ENCODE measurements at places on chromosomes 5 and 9.

DNA sequence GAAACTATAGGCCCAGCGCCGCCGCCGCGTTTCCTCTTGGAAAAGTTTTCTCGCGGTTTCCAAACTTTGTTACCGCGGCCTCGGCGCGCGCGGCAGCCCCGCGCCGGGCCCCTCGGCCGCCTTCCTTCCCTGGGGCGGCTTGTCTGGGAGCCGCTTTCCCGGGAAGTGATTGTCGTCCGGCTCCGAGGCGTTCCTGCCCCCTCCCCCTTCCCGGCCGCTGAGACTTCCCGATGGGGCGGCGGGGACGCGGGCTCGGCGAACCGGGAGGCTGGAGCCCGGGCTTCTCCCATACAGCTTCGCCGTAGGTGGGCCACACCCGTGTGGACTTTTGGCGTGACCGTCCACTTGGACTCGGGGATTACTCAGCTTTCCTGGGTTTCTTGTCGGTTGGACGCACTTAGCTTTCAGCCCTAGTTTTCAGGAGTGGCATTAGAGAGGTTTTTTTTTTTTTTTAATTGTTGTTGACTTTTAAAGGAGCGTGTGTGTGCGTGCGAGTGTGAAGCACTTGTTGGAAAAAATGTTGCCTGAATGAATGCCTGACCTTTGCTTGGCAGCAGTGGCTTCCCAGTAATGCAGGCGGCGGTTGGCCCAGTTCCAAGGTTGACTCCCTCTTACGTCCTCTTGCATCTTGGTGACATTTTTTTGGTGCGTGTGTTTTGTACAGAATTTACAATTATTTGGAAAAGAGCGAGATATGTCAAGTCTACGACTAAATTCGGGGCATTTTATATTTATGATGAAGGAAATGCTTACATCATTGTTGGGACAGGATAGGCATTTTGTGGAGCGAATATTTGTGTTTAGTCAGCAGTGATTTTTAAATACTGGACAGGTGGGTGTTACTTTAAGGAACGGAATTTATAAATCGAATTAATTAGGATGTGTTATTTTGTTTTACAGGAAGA, 821 bp downstream of the CTNNA1 start:
- DNase-seq: peak; percentile 59

- DNase-seq: no peak
Observed at GRCh38 chr5:62208218-62208852, 97.7 kb upstream of the KIF2A start.

- DNase-seq: no peak
Observed at GRCh38 chr9:136234597-136234996, 11.0 kb downstream of the QSOX2 start.

GRCh38 chr5:6193310-6193709, 185.0 kb downstream of the MED10 start:
- no peak for DNase-seq

DNA sequence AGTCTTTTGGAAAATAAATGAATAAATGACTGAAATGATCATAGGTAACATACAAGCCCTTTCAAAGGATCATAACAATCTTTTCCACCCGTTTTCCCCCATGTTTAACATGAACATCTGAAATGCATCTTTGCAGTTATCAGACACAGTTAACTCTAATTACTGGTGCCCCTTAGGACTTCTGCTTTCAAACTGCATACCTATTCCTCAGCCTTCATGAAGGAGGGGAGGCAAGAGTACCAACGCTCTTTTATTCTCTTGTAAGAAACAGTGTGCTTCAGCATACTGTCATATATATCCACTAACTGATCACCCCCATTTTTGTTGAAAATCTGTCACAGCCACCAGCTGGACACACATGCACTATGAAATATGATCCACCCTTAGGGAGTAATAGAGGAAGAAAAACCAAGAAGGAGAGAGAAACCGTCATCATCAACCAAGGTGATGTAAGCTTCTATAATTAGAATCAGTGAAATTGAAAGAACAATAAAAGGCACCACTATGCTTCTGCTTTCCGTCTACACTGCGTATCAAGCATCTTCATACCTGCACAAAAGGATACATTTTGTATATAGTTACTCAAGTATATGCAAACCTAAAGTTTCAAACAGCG, 98.7 kb downstream of the RAPGEF6 start:
- no peak for DNase-seq

DNA sequence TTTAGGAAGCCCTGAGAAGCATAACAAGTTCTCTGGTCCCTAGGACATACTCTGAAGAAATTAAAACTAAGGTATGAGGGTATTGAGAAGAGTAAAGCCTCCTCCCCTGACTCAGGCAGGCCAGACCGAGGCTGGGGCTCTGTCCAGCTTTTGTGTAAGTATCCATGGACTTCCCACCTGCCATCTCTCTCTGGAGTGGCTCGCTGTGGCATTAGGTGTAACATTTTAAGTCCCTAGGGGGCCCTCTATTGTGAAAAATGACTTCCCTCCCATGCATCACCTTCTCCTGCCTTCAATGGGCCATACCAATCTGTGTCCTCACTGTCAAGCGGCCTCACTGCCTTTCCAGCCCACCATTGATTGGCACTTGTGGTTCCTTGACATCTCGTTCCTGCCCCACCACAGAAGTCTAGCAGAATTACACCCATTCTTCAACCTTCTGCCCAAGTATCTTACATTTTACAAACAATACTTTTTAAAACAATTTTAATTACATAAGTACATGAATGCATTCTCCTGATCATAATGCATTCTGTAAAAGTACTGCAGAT, 205.5 kb downstream of the SLIT3 start:
- DNase-seq: peak; percentile 16

GRCh38 chr9:68974431-68974830, 39.5 kb downstream of the PRKACG start:
- no peak for DNase-seq

GRCh38 chr9:99870126-99870525, 36.3 kb upstream of the STX17 start:
- DNase-seq: no peak

DNA sequence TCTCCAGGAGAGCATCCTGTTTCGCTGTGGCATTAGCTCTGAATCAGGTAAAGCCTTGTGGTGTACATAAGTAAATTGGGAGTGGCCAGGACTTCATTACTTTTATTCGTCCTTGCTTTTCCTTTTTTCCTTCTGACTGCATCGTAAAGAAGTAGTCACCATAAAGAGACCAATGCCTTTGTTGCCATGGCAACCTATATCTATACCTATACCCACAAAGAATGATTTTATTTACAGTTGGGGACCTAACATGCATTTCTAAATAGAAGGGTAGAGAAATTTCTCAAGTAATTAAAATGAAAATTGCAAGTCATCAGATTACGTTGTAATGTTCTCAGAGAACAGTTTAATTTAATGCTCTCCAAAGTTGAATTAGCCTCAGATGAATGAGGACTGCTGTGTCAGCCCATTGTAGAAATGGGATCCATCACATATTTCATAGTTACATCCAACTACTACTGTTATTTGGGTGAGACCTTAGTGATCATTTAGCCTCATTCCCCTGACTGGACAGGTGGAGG, 18.6 kb downstream of the PTCD2 start:
- DNase-seq: no peak

- no peak for DNase-seq
Observed at GRCh38 chr5:21219251-21219650, 1231.3 kb upstream of the CDH18 start.

DNA sequence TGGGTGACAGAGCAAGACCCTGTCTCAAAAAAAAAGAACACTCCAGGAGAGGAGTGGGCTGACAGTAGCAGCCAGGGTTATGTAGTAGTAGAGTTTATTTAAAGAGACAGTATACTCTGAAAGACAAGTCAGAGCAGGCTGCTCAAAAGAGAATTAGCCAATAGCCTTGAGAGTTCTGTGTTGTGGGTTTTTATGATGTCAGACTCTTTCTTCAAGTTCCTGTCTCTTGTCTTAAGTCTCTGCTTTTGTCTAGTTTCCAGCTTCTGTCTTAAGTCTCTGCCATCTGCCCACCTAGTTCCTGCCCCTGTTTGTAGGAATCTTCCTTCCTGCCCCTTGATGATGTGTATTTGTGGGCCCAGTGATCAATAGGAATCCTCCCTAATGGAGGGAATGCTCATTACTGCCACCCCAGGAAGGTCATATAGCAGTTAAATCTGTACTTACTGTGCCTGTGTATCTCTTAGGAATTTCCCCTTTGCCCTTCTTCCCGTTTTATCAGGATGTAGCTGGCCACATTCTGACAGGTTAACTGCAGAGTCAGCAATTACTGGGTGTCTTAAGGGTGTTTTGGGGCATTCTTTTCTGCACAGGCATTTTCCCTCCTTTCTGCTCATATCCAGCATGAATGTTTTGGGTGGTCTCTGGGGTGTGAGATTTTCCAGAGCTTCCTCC, 580.5 kb upstream of the SGCD start:
- peak; percentile 31 for DNase-seq

GRCh38 chr5:177968661-177969211, 27.3 kb downstream of the PROP1 start:
- no peak for DNase-seq

GRCh38 chr9:92954049-92954861, 6.9 kb downstream of the FGD3 start:
- no peak for DNase-seq

DNA sequence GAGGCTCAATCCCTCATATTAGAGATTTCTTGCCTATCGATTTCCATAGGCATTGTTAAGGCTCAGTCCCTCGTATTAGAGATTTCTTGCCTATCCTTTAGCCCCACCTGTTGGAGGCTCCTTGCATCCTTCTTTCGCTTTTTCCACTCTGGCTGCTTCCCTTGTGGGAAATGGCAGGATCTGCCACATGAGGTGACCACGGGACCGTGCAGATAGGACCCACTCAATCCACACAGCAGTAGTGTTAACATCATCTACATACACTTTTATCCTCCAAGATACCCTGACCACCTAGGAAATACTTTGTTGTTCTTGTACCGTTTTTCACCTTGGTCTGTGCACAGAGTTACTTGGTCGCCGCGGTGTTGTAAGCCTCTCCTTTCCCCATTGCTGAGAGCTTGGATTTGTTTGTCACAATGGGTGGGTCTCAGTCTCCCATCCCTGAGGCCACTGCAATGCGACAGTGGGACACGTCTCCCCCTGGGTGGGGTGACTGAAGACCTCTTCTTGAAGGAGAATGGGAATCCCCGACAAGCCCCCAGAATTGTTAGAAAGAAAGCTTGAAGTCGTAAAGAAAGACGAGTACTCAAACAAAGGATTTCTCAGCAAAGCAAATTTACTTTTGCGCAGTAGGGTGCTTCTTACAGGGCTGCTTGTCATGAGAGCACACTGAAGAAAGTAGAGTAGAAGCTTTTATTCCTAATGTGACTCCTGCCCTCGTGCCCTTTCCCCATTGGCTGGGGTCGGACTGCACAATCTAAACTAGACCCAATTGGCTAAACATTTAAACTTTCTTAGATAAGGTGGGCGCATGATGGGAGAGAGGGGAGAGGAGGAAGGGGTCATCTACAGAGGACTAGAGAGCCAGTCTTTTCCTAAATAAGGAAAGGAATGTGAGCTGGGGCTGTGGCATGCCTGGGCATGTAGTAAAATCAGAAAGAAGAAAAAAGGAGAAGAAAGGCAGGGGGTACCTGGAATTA, 19.8 kb downstream of the IFT74 start:
- DNase-seq: peak; percentile 54

DNA sequence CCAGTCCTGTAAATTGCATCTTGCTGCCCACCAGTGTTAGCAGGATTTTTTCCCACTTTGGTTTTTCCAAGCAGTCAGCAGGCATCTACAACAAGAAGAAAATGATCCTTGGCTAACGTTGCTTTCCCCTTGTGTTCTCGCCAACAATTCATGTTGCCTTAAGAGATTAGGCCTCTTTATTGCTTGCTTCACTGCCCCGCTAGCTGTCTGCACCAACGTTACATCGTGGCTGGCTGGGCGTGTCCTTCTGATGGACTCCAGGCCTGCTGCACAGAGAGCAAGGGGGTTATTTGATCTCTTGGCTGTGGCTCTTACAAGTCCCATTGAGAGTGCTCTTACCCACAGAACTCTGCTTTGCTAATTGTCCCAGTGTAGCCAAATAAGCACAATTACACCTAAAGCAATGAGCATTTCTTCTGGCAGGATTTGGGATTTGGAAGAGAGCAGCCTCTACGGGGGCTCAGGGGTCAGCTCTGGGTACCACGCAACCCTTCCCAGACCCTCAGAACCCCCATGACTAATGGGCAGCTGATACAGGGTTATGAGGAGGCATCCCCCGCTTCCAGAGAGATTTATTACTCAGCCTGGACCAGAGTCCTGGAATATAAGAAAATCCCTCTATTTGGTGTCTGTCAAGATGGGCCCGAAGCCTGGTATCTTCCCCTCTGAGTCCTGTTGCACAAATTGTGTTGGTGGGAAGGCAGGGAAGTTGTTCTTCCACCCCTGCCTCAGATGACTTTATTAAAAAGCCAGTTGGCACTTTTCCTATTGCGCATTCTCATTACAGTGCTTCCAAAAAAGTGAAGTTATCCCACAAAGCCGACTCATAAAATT, 17.6 kb downstream of the DCANP1 start:
- peak; percentile 21 for DNase-seq

DNA sequence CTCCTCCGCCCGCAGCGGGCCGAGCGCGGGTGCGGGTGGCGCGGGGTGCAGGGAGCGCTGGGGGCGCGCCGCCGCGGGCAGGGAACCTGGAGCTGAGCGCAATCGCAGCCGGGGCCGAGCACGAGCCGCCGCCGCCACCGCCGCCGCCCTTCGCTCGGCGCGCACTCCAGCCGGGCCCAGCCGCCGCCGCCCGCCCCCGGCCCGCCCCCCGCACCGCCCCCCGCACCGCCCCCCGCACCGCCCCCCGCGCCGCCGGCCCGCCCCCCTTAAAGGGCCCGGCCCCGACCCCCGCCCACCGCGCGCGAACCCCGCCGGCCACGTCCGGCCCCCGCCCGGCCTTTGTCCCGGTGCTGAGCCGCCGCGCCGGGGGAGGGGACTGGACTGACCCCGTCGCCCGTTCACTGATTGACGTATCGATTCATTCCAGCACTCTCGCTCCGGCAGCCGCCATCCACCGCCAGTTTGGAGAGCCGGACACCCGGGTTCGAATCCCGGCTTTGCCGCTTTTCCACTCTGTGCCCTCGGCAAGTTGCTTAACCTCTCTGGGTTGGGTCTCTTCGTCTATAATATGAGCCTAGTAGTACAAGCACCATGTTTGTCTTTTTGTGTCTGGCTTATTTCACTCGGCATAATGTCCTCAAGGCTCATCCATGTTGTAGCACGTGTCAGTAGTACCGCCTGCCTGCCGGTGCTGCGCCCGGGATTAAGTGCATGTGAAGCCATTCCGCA, at the start of gene SH3PXD2B:
SH3PXD2B (minus strand) TSS at position 168 of the 729 bp plus-strand sequence. CDS start 173 bp downstream, outside the sequence.
- DNase-seq: peak; percentile 49

- no peak for DNase-seq
Observed at GRCh38 chr5:54425258-54425657, 30.2 kb upstream of the HSPB3 start.

GRCh38 chr9:3879315-3879714, 353.5 kb upstream of the RFX3 start:
- DNase-seq: peak; percentile 85

- DNase-seq: no peak
Observed at GRCh38 chr5:31967461-31967860, 206.7 kb downstream of the GOLPH3 start.

Measured in NCI-H82 (cell line).